ENCODE measurements at places on chromosomes 12 and 14.

DNA sequence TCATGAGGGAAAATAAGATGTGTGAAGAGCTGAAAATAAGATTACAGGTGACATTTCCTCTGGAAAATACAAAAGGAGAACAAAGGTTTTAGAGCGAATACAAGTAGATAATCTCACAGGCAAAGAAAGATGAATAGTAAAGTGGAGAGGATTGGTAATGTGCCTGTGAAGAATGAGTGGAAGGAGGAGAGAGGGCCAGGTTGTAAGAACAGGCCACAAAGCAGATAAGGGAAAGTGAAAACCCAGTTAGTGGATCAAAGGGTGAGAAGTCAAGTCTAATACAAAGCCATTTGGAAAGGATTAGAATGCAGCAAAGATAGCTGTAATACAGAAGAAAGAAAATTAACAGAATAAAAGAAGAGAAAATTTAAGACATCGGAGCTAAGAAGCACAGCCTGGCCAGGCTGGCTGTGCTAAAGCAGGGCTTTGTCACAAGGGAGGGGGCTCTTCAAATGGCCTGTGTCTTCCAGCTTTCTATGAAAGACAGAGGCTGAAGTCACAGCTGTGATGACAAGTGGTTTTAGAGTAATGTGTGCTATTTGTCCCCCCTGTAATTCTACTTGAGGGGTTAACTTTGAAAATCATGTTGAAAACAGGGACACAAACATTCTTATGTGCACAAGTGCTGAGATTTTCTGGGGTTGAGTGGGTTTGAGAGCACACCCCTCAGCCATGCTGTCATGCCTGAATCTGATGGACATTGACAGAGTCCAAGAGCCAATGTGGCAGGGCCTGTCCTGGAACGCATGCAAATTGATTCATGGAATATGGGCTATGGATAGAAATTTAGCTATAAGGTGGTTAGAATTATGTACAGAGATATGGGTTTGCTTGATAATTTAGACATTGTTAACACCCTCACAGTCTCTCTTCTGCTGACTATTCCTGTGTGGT lies 344.5 kb upstream of the NAV3 start:
- DNase-seq, result no peak

DNA sequence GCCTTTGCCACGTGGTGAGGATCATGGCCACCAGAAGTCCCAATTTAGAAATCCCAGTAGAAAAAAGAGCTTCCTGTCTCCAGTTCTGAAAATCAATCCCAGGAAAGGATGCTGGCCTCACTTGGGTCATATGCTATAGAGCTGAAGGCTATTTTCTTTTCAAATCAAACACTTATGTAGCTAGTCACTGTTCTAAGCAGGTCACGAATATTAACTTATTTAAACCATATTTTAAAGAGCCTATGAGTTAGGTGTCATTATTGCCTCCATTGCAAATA lies 97.5 kb downstream of the VCPKMT start:
- DNase-seq, result no peak

DNA sequence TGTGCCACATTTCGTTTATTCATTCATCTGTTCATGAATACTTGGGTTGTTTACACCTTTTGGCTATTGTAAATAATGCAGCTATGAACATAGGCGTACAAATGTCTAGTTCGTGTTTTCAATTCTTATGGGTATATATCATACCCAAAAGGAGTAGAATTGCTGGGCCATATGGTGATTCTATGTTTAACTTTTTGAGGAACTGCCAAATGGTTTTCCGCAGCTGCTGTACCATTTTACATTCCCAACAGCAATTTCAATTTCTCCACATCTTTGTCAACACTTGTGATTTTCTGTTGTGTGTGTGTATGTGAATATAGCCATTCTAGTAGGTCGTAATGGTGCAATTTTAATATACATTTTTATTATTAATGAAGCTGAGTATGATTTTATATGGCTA lies 326.2 kb downstream of the ETNK1 start:
- no peak for DNase-seq

DNA sequence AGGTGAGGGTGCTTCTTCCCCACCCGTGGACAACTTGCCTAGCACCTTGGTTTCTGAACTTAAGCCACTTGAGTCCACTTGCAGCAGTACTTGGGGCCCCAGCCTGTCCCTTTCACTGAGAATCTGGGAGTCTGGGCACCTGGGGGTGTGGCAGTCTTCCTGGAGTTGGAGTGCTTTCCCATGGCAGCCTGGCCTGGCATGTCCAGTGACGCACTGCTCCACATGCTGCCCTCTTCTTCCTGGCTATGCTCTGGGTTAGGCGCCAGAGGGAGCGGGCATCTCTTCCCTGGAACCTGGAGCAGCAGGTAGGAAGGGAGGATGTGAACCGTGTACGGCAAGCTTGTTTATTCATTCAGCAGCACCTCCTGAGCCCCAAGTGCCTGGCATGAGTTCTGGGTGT lies 76.4 kb downstream of the PAPOLA start:
- no peak for DNase-seq

DNA sequence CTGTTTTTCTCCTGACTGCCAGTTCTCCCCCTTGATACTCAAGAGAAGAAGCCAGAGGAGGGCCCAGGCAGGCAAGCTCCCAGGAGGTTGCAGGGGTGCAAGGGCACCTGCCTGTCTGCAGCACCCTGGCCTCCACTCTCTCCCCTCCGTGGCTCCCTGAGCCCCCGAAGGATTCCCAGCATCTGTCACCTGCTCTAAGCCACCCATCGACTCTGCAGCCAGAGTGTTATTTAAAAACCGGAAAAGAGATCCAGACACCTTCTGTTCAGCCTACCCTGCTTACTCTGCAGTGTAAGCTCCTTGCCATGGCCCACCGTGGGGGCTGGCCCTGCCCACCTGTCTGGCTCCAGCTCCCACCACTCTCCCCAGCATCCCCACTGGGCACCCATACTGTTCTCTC lies 121.4 kb downstream of the KSR2 start:
- DNase-seq, result no peak

Measured in activated naive CD4-positive, alpha-beta T cell treated with anti-CD3 and anti-CD28 coated beads for 36 hours (primary cell).